ENCODE measurements at places on chromosomes 3 and 15.

GRCh38 chr3:16386561-16386960 lies 121.5 kb downstream of the OXNAD1 start:
- no peak for DNase-seq

- DNase-seq = no peak
These were observed 31.6 kb downstream of the ARHGEF26 start for GRCh38 chr3:154152741-154153140.

DNA sequence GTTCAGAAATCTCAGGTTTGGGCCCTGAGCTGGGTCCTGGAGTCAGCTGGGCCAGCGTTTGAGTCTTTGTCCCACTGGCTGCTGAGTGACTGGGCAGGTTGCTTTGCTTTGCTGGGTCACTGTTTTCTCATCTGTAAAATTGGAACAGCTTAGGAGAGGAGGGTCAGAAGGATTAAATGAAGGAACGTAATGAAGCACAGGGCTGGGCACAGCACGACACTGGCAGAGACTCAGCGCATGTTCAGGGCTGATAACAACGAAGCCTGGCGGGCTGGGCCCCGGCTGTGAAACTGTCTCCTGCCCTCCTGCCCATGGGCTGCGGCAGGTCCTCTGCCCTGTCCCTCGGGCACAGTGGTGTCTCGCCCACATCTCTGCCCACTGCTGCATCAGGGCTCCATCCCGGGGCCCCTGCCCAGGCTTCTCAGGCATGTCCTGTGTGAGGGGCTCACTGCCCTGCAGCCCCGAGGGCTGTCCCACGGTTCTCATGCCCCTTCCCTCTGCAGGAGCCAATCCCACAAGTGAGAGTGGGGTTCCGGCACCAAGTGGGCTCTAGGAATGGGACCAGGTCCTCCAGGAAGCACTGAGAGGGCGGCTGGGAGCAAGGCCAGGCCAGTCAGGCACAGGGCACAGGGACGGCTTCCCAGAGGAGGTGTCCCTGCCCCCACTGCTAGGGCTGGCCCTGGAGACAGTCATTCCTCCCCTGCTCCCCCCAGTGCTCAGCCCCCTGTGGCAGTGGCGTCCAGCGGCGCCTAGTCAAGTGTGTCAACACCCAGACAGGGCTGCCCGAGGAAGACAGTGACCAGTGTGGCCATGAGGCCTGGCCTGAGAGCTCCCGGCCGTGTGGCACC lies 88.0 kb downstream of the TBC1D2B start:
- DNase-seq = no peak

- no peak for DNase-seq
These were observed 243.1 kb downstream of the TLE3 start for GRCh38 chr15:69854521-69855181.

GRCh38 chr3:105959851-105960250 lies 91.0 kb upstream of the CBLB start:
- peak; percentile 23 for DNase-seq
